NCI-H187 (cell line): ENCODE measurements at places on chromosomes 6 and 20.

- peak; percentile 73 for DNase-seq
Observed at GRCh38 chr20:47825011-47825762, 39.9 kb upstream of the SULF2 start.

DNA sequence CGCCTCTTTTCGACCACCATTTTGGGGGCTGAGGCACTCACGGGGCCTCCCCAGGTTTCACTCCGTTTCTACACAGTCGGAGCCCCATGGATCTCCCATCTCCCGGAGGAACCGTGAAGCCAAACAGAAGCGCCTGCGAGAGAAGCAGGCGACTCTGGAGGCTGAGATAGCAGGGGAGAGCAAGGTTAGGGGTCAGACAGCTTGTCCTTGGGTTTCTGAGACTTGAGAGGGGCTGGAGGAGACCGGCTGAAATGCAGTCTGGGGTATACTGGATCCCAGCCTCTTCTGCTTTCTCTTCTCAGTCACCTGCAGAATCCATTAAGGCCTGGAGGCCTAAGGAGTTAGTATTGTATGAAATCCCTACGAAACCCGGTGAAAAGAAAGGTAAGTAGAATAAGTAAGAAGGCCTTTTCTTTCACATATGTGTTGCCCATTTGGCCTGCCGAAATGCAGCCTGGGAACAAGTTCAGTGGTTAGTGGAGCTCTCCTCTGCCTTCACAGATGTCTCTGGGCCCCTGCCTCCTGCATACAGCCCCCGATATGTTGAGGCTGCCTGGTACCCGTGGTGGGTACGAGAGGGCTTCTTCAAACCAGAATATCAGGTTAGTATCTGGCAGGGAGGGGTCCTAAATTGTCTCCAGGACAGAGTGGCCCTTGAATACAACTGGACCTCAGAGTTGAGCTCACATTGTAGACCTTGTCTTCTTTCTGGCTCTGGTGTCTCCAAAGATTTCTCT is 984 bp downstream of the VARS2 start:
- no peak for DNase-seq

DNA sequence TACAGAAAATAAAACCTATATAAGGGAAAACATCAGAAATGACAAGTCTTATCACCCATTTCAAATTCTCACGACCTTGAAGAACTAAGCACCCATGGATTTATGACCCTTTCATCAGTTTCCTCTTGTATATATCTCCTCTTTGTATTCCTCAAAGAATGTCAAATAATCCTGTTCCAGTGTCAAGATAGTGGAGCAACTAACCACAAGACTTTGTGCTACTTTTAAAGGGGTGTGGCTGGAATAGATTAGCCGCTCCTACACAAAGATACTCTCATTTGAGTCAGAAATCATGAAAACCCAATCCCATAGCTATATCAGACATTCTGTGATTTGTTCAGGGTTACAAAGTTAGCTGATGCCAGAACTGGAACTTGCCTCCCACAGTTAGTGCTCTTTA is 6.6 kb downstream of the REPS1 start:
- no peak for DNase-seq

DNA sequence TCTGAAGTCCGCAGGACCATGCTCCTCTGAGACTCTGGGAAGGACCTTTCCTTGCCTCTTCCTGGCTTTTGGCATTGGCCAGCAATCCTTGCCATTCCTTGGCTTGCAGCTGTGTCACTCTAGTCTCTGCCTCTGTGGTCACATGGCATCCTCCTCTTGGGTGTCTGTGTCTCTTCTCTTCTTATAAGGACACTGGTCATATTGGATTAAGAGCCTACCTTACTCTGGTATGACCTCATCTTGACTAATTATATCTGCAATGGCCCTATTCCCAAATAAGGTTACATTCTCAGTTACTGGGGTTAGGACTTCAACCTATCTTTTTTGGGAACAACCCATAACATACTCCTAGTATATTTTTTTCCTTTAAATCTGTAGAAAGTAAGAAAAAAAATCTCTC is 49.9 kb upstream of the GTSF1L start:
- DNase-seq = no peak

DNA sequence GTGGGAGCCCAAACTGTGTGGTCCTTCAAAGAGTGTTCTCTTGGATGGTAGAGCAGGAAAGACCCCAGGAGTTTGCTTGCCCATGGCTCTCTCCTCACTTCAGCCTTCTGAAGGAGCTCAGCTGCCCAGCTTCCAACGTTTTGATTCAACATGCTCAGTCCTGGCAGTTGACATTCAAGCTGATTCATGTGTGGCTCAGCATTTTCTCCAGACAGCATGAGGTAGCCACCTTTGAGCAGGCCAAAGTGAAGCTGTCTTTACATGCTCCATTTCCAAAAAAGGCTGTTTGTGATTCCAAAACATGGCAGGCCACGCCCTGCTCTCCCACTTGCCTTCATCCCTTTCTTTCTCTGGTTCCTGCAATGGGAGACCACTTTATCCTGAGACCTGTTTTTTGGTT is 280.2 kb downstream of the TBC1D7 start:
- no peak for DNase-seq

DNA sequence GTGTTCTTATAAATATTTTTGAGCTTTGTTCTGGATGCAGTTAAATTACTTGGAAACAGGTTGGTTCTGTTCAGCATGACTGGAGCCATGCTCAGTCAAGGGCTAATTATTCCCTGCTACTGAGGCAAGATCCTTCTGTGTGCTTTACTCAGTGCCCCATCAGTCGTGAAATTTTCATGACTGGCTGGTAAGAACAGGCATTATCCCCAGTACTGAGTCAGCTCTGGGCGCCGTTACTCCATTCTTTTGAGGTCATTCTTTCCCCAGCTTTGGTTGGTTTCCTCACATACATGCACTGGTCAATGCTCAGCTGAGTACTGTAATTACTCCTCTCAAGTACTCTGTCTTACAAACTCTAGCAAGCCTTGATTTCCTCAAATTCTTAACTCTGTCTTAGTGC is 71.3 kb downstream of the CDKAL1 start:
- DNase-seq = no peak

DNA sequence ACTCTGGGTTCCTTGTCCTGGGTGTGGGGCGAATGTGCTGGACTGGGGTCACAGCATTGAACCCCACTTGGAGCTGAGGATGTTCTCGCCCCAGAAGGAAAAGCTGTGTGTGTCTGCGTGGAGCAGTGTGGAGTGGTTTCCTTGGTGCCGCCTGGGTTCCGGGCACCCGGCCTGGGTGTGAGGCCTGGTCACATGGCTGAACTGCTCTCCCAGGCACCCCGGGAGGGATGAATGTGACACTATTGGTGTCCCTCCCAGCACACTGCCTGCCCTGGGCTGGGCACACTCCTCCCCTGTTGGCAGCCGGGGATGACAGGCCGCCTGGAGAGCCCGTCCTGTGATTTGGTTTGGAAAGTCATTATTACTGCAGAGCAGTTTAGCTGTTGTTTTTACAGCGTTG is 12.3 kb downstream of the MYT1 start:
- DNase-seq = no peak

DNA sequence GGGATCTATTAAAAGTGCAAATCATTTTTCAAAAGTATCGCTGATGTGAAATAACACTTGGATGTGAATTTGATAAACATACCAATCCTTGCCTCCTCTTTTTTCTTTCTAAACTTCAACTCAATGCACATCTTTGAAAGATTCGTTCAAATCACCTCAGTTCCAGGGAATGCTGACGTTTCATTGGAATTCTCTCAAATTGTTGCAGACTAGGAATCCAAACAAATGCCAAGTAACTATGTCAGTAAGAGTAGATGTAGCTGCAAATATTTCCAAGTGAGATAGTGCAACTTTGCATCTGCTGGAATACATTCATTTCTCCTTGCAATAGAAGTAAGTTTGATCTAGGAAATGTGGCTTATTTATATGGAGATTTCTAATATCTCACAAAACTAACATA is 220.7 kb downstream of the FUT9 start:
- DNase-seq = no peak

- no peak for DNase-seq
Observed at GRCh38 chr6:2403546-2403945, 158.1 kb upstream of the GMDS start.

GRCh38 chr6:149941583-149942460 is at the start of gene ULBP2:
ULBP2 (plus strand) TSS chr6:149942014; CDS start chr6:149942073, 59 bp downstream.
- DNase-seq = no peak

DNA sequence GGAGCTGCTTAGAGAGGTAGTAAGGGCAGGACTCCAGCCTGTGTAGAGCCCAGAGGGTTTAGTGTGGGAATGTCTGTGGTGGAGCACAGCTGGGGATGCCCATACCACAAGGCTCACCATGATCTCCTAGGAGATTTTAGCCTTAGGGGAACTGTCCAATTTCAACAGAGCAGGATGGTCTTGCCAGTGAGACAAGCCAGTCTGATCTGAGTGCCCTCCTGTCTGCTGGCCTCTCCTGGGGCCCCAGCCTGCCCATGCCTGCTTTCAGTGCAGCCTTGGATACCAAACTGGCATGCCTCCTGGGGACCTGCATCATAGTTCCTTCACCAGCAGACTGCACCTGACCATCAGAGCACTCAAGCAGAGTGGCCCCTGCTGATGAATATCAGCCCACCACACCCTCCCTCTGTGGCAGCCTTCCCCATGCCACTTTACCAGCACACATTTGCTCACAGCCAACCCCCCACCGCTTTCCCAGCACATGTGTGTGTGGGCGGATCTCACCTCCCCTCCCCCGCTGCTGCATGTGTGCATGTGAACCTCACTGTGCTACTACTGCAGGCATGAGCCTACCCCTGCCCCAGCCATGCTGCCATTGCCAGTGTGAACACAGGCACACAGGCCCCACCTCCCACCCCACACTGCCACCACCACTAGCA is 7.9 kb upstream of the TREM1 start:
- DNase-seq = no peak

DNA sequence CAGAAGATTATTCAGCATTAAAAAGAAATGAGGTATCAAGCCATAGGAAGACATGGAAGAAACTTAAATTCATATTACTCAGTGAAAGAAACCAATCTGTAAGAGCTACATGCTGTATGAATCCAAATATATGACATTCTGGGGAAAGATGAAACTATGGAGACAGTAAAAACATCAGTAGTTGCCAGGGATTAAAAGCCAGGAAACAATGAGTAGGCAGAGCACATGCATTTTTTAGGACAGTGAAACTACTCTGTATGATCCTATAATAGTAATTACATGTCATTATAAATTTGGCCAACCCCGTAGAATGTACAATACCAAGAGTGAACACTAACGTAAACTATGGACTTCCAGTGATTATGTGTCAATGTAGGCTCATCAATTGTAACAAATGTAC is 92.8 kb upstream of the RNF217 start:
- DNase-seq = no peak

DNA sequence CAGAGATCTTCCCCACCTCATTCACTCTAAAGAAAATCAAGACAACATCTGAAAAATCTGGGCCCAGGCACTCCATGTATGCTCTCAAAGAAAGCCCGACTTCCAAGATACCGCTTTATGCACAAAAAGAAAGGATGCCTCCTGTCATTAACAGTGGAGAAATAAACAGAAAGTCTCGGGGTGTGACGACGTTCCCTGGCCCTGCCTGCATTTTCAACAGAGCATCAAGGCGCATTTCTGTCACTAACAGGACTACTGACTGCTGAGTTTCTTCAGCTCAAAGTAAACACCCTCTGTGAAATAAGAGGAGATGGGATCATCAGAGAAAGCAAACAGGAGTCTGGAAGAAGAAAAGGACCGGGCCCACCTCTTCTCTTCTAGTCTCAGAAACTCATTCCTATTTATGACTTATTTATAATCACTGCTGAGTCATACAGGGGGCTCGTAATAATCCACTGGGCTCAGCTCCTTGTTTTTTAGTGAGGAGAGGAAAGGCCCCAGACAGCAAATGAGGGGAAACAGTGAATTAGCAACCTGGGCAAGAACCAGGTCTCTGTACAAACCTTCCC is 99.7 kb downstream of the ZMYND8 start:
- DNase-seq = no peak

DNA sequence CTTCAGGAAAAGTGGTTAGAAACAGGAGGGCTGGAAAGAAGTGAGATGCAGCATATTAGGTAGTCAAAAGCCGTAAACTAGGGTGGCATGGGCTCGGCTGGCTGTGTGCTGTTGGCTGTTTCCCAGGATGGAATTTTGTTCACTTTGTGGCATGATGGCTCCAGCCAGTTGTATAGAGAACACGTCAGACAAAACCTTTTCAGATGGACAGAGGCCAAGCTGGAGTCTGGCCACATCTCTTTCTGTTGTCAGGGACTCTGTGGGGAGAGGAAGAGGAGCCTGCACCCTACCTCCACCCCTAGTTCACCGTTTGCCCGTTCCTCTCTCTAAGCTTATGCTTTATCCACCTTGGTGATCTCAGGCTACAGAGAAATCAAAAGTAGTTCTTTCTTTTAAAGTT is 22.0 kb downstream of the C6orf89 start:
- DNase-seq = no peak

- no peak for DNase-seq
Observed at GRCh38 chr6:30725713-30726505, 5.8 kb downstream of the TUBB start.

DNA sequence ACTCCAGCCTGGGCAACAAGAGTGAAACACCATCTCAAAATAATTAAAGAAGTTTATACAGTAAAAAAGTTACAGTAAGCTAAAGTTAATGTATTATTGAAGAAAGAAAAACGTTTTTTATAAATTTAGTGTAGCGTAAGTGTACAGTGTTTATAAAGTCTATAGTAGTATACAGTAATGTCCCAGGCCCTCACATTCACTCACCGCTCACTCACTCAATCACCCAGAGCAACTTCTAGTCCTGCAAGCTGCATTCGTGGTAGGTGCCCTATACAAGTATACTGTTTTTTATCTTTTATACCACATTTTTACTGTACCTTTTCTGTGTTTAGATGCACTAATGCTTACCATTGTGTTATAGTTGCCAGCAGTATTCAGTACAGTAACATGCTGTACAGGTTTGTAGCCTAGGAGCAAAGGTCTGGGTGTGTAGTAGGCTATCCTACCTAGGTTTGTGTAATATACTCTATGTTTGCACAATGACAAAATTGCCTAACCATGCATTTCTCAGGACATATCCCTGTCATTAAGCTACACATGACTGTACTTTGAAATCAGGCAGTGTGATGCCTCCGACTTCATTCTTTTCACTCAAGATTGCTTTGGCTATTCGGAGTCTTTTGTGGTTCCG is 16.7 kb downstream of the MGME1 start:
- DNase-seq = no peak

GRCh38 chr6:42135722-42136121 is 6.7 kb downstream of the C6orf132 start:
- DNase-seq = no peak

DNA sequence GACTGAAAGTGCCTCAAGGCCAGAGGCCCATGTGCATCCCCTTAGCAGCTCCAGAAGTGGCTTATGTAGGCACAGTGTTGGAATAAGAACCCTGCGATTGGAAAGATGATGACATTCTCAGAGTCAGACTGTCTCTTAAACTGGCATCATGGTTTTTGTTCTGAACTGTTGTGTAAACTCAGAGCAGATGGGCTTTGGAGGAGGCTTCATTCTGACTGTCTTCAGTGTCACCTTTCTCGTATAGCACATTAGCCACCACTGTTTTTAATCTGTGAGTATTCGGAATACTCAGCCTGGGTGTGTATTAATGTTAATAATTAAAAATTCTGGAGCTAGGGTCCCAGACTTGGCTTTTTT is 140.9 kb downstream of the JARID2 start:
- DNase-seq = no peak

GRCh38 chr6:7424058-7424457 is 34.5 kb downstream of the RIOK1 start:
- no peak for DNase-seq

- DNase-seq = no peak
Observed at GRCh38 chr6:84464471-84464870, 237.0 kb upstream of the CEP162 start.
